ENCODE measurements at places on chromosomes 7 and 10.

- no peak for DNase-seq
Measured at GRCh38 chr10:110474017-110474416, 23.7 kb upstream of the DUSP5 start.

DNA sequence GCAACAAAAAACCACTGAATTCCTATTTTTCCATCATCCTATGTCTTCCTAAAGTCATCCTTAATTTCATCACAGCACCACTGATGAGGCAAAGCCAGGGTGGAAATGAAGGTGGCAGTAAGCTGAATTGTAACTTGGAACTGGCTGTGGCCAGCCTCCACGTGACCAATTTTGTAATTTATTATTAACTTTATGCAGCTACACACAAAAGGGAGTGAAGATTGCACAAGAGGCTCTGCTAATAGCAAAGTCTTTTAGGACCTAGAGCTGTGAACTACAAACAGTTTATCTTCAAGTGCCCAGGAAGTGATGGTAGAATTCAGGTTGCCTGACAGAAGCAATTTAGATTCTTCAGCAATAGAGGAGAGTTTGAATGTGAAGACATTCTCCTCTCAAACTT is 176.4 kb downstream of the CCDC71L start:
- DNase-seq = no peak

GRCh38 chr10:124001391-124002148 is 91.8 kb downstream of the CHST15 start:
- DNase-seq = no peak

- peak; percentile 3 for DNase-seq
Measured at GRCh38 chr7:8442814-8443304, 9.4 kb downstream of the NXPH1 start.

- DNase-seq = no peak
Measured at GRCh38 chr10:7340179-7340874, 70.5 kb downstream of the SFMBT2 start.

GRCh38 chr10:84179059-84179710 is 5.6 kb downstream of the GPR15LG start:
- no peak for DNase-seq

GRCh38 chr10:16999665-17000451 is 129.8 kb downstream of the CUBN start:
- DNase-seq = no peak
